ENCODE measurements at places on chromosomes 13 and 19. TPM values are rescaled to one million over a fixed set of nuclear protein-coding genes. Genes with fewer than 3 reads are reported as not detected.
A peak's percentile ranks its signal among the peaks of the same experiment; 100 is the strongest.

DNA sequence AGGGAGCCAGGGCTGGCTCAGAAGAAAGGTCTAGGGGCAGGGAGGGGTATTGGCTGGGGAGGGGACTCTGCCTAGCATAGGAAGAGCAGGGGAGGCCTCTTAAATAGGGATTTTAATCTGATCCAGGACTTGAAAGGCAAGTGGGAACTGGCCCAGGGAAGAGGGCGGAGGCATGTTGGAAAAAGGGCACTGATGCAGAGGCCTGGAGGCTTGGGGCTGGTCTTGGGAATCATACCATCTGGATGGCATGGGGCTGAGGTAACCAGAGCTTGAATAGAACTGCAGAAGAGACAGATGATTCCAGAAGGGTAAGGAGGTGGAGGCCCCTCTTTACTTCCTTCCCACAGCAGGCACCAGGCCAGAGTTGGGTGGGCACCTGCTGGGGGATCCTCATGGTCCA, 29.1 kb downstream of the CERS4 start:
- H3K4me3 ChIP-seq: no peak overlapping the region
- DNase-seq: no peak
- no peaks in the 10 kb centered on the region for H3K27me3 ChIP-seq
- peaks cover 18% of the 10 kb centered on the region for H3K4me1 ChIP-seq

GRCh38 chr19:15331419-15332310, 674 bp downstream of the BRD4 start:
- H3K4me1 ChIP-seq: peaks cover 43% of the 10 kb centered on the region
- H3K27me3 ChIP-seq: no peaks in the 10 kb centered on the region
- peak overlapping the region; percentile 89 for H3K27ac ChIP-seq
- peak; percentile 49 for DNase-seq

PABPC3 gene
- not detected for total RNA-seq

DNA sequence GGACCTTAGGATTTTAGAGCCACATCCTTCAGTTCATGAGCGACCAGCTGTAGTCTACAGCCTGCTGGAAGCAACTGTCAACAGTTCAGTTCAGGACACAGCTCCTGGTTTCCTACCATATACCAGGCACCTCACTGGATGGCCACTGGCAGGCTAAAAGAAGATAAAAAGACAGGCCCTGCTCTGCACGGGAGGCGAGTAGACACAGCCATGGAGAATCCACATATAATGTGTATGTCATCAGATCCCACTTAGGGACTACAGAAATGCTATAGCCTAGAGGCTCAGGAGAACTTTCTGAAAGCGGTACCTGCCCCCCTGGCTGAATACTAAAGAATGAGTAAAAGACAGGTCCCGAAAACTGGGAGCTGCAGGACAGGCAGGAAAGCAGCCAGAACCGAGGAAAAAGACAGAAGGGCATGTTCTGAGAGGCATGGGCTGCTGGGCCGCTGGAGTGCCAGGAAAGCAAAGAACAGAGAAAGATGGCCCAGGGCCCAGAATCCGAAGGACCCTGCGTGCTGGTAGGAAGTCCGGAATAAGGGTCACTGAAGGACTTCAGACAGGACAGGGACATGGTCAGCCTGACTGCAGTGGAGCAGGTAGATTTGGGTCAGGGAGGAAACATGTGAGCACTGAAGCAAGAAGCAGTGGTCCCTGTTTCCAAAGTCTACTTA, 23.5 kb downstream of the DZIP1 start:
- no peaks in the 10 kb centered on the region for H3K4me1 ChIP-seq
- H3K27ac ChIP-seq: no peak overlapping the region
- no peaks in the 10 kb centered on the region for H3K27me3 ChIP-seq
- no peak overlapping the region for H3K4me3 ChIP-seq

GRCh38 chr13:61183670-61184069, 232.0 kb downstream of the PCDH20 start:
- DNase-seq: no peak
- H3K4me3 ChIP-seq: no peak overlapping the region
- no peaks in the 10 kb centered on the region for H3K4me1 ChIP-seq
- no peaks in the 10 kb centered on the region for H3K27me3 ChIP-seq

- no peak overlapping the region for H3K27ac ChIP-seq
- H3K27me3 ChIP-seq: no peaks in the 10 kb centered on the region
- no peaks in the 10 kb centered on the region for H3K4me1 ChIP-seq
- H3K4me3 ChIP-seq: no peak overlapping the region
- no peak for DNase-seq
These were observed 153.8 kb downstream of the DCT start for GRCh38 chr13:94325650-94326049.

GPR12 gene
- total RNA-seq: not detected

- H3K36me3 ChIP-seq: peaks cover 13% of the 10 kb centered on the region
- no peaks in the 10 kb centered on the region for H3K27me3 ChIP-seq
- peaks cover 31% of the 10 kb centered on the region for H3K4me1 ChIP-seq
- peak overlapping the region; percentile 4 for H3K27ac ChIP-seq
These were observed 45.2 kb upstream of the GPI start for GRCh38 chr19:34319785-34320184.

DNA sequence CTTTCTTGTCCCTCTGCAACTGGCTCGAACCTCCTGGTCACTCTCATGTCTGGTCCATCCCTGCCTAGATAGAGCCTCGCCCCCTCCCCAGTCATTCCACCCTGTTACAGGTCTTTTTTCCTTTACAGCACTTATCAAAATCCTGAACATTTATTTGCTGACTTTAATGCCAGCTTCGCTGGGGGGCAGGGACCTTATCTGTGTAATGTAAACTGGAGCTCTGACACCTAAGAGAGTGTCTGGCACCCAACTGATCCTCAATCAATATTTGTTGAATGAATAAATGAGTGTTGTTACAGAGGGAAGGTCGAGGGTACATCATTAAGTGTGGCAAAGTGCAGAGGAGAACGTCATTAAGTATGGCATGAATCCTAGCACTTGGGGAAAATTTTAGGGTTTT, 16.7 kb downstream of the FAAP24 start:
- H3K27me3 ChIP-seq: no peaks in the 10 kb centered on the region
- peaks cover 4% of the 10 kb centered on the region for H3K36me3 ChIP-seq
- DNase-seq: no peak

- no peak for DNase-seq
- no peaks in the 10 kb centered on the region for H3K27me3 ChIP-seq
- no peaks in the 10 kb centered on the region for H3K4me1 ChIP-seq
- no peaks in the 10 kb centered on the region for H3K36me3 ChIP-seq
- H3K27ac ChIP-seq: no peak overlapping the region
These were observed 5.2 kb upstream of the DPP9 start for GRCh38 chr19:4728871-4729270.

GRCh38 chr19:44660081-44660480, 11.2 kb upstream of the CEACAM19 start:
- peaks cover 36% of the 10 kb centered on the region for H3K36me3 ChIP-seq
- no peaks in the 10 kb centered on the region for H3K27me3 ChIP-seq
- H3K27ac ChIP-seq: no peak overlapping the region
- no peak for DNase-seq
- H3K4me3 ChIP-seq: no peak overlapping the region

- no peaks in the 10 kb centered on the region for H3K4me1 ChIP-seq
- H3K4me3 ChIP-seq: no peak overlapping the region
- no peak for DNase-seq
- no peaks in the 10 kb centered on the region for H3K36me3 ChIP-seq
These were observed 148.4 kb downstream of the AKAP11 start for GRCh38 chr13:42420304-42420703.

DNA sequence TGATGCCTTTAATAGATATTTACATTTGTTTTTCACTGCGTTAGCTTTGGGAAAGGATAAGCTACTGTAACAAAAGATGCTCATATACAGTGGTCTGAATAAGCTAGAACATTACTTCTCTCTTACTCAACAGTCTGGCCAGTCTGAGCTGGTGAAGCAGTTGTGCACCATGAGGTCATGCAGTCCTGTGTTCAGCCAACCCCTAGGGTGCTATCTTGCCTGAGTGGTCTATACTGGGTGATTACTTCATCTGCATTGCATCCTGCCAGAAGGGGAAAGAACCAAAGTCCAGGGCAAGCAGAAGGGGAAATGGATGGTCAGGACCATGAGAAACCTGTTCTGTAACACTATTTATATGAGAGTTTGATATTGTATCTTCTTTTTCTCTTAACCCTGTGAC, 31.5 kb downstream of the ERCC5 start:
- DNase-seq: no peak
- H3K4me3 ChIP-seq: no peak overlapping the region
- no peaks in the 10 kb centered on the region for H3K27me3 ChIP-seq

GRCh38 chr13:110651726-110652230, 36.4 kb downstream of the NAXD start:
- H3K36me3 ChIP-seq: peaks cover 8% of the 10 kb centered on the region
- H3K27ac ChIP-seq: no peak overlapping the region
- DNase-seq: peak; percentile 59
- no peaks in the 10 kb centered on the region for H3K27me3 ChIP-seq
- peaks cover 13% of the 10 kb centered on the region for H3K4me1 ChIP-seq

GRCh38 chr19:15417699-15418098, 1.1 kb downstream of the AKAP8L start:
- peak overlapping the region; percentile 92 for H3K27ac ChIP-seq
- DNase-seq: no peak
- H3K36me3 ChIP-seq: peaks cover 3% of the 10 kb centered on the region

CLEC11A gene
- 8.7 TPM for total RNA-seq

GRCh38 chr13:35489050-35489449, 12.6 kb upstream of the MAB21L1 start:
- no peak for DNase-seq
- no peaks in the 10 kb centered on the region for H3K36me3 ChIP-seq
- no peaks in the 10 kb centered on the region for H3K4me1 ChIP-seq
- H3K4me3 ChIP-seq: no peak overlapping the region
- H3K27me3 ChIP-seq: no peaks in the 10 kb centered on the region
- no peak overlapping the region for H3K27ac ChIP-seq

RPL13A gene
- total RNA-seq: 1,542 TPM

PRSS57 gene
- not detected for total RNA-seq

ZNF550 gene
- 8.6 TPM for total RNA-seq

DNA sequence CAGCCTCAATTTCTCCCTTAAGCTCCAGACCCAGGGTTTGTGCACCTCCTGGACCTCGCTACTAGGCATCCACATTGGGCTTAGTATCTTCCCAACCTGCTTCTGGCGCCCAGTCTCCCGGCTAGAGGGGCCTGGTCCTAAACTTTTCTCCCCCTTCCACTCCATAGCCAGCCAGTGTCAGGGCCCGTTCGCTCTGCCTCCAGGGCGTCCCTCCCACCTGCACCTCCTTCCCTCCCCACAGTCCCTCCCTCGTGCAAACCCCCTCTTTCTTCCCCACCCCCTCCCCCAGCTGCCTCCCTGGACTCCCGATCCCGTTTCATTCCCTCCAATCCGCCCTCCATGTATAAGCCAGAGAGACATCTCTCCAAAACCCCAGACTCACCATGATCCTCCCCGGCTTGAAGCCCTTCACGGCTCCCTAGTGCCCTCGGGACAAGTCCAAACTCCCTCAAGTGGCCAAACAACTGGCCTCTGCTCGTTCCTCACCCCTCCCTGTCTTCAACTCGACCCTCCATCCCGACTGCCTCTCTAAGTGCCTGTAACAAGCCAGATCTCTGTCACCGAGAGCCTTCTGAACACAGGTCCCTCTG, 997 bp upstream of the SAMD4B start:
- peak; percentile 26 for DNase-seq
- H3K36me3 ChIP-seq: no peaks in the 10 kb centered on the region
- peak overlapping the region; percentile 68 for H3K27ac ChIP-seq
- peaks cover 36% of the 10 kb centered on the region for H3K4me1 ChIP-seq
- H3K27me3 ChIP-seq: no peaks in the 10 kb centered on the region
- peak overlapping the region; percentile 98 for H3K4me3 ChIP-seq

GPR4 gene
- total RNA-seq: 4.9 TPM

GRCh38 chr13:31890946-31891345, 140.6 kb upstream of the FRY start:
- no peaks in the 10 kb centered on the region for H3K27me3 ChIP-seq
- no peaks in the 10 kb centered on the region for H3K36me3 ChIP-seq
- H3K27ac ChIP-seq: no peak overlapping the region
- H3K4me3 ChIP-seq: no peak overlapping the region

DNA sequence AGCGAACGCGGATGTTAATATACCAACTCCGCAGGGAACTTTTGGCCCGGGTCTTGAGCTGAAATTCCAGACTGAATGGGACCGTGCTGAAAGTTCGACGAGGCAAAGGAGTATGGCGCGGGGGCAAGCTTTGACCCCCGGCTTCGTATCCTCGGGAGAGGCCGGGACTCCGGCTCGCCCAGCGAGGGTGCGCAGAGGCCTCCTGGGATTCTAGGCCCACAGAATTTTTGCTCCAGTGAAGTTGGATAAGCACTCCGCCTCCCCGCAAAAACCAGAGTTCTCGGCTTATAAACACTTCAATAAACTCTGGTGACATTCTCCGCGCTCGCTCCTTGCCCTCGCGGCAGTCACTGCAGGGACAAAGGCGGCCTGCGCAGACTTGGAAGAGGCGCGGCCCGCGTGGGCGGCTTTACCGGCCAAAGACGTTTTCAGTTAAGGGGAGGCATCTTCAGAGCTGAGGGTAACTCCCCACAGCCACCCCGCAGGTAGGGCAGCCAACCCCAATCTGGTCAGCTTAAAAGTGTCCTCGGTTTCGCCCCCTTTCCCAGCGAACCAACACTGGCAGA, 112.6 kb downstream of the KCNRG start:
- peaks cover 19% of the 10 kb centered on the region for H3K4me1 ChIP-seq
- DNase-seq: no peak
- H3K4me3 ChIP-seq: peak overlapping the region; percentile 4
- peaks cover 34% of the 10 kb centered on the region for H3K27me3 ChIP-seq
- H3K36me3 ChIP-seq: no peaks in the 10 kb centered on the region

DNA sequence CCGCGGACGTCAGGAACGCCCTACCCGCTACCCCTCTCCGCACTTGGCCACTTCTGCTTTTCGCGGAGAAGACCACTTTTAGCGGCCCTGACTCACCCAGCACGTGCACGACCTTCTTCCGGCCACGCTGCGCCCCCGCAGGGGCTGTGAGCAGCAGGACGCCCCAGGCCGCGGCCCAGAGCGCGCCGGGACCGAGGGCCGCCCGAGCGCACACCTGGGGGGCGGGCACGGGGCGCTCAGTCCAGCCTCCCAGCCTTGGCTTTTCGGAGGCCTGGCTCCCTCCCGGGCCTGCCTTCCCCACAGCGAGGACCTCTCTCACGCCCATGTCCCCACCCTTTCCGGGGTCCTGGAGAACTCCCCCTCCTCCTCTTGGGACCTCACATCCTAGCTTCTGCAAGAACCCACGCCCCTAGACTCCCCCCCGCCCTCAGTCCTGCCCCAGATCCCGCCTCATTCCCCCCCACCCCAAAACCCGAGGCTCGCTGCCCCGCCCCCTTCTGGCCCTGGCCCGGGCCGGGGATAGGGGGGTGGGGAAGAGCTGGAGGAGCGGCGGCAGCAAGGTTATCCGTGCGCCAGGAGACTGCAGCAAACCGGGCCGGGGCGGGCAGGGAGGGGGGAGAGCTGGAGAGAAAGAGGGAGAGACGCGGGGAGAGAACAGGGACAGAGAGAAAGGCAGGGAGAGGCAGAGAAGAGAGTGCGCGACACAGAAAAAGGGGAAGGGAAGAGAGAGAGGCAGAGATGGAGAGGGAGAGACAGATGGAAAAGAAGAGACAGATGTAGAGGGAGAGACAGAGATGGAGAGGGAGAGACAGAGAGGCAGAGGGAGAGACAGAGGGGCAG, 11.5 kb downstream of the TM6SF2 start:
- H3K36me3 ChIP-seq: no peaks in the 10 kb centered on the region
- no peak overlapping the region for H3K4me3 ChIP-seq
- H3K27ac ChIP-seq: no peak overlapping the region
- no peaks in the 10 kb centered on the region for H3K27me3 ChIP-seq
- DNase-seq: no peak

Measured in thyroid gland (tissue), 4 donors.